ENCODE measurements at places on chromosomes 6 and 20.
A peak's percentile ranks its signal among the peaks of the same experiment; 100 is the strongest.

GRCh38 chr20:40778894-40779496 lies 90.0 kb upstream of the MAFB start:
- no peak for DNase-seq

- no peak for DNase-seq
Measured at GRCh38 chr20:5268449-5268848, 48.3 kb downstream of the PROKR2 start.

DNA sequence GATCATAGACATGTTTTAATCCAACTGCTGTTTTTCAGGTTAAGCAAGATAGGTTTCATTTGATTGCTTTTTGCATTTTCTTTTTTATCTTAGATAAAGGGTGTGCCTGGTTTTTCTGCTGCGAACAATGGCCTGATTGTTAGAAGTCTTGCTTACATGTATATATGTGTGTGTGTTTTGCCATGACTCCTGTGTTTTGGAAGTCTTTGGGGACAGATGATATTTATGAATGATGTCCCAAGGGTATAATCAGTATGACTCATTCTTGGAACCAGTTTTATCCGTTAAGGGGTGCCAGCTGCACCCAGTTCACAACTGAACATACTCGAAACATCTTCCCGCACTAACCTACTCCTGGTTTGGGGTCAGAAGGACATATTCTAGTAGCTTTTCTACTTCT lies 230.1 kb upstream of the SUPT3H start:
- no peak for DNase-seq

GRCh38 chr6:41577356-41578216 lies 31.4 kb downstream of the FOXP4 start:
- DNase-seq, result no peak

- DNase-seq, result no peak
Measured at GRCh38 chr20:14785065-14785743, 447.8 kb upstream of the FLRT3 start.

GRCh38 chr6:83592770-83593394 lies 80.5 kb downstream of the PRSS35 start:
- DNase-seq, result peak; percentile 69

- no peak for DNase-seq
Measured at GRCh38 chr6:26109772-26110171, 22.5 kb downstream of the HFE start.

DNA sequence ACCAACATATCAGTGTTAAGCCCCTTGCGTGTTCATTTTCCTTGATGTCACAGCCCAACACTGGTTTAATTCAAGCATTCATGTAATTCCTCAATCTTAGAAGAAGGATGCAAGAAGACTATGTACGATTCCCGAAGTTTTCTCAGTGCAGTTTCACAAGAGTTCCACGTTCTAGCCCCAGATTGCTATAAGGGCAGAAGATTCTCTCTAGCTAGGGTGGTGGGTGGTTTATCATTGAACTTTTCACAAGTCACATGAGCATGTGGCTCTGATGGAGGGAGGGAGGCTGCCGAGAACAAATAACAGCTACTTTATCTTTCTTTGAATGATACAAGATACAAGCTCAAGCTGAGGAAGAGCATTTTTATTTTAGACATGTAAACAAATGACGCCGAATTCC lies 71.9 kb upstream of the NHSL1 start:
- DNase-seq, result no peak

GRCh38 chr6:131761060-131761761 lies 46.6 kb upstream of the ENPP1 start:
- DNase-seq, result peak; percentile 7

DNA sequence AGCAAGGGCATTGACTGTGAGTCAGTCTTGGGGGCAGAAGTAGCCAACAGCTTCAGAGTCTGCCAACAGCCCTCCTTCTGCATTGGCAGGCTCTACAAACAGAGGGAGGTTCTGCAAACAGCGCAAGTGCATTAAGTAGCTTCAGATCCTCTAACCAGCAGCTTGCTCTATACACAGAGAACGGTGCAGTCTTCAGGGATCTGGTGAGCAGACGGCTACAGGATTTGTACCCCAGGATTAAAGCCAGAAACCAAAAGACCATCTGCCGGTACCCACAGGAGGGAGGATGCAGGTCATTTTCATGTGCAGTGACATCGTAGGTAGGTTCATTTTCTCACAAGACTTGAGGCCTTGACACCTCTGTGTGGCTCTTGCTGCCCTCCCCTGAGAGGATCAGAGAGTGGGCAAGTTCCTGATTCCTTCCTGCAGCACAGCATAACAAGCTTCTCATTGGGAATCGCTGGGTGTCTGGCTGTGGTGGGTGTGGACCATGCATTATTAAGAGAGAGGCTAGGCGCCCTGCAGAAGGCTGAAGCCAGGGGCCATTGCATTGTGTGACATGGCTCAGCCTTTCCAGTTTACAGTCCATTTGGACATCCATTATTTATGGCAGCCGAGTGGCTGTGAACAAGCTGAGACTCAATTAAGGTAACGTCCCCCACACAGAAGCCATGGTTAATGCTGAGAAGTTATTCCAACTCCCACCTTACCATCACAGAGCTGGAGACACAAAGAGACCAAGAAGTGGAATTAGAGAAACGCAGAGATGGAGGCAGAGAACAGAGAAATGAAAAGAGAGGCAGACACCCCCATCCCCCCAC lies 250.0 kb downstream of the LRFN2 start:
- DNase-seq, result no peak

- DNase-seq, result no peak
Measured at GRCh38 chr20:38946836-38947235, 15.3 kb upstream of the DHX35 start.

GRCh38 chr6:53439556-53439955 lies 90.8 kb upstream of the ELOVL5 start:
- no peak for DNase-seq

- DNase-seq, result no peak
Measured at GRCh38 chr6:22295145-22295544, 1.7 kb downstream of the PRL start.

Data from RKO (cell line).